Stimulated activated CD4-positive, alpha-beta T cell treated with anti-CD3 and anti-CD28 coated beads, Interleukin-1b, Interleukin-23, amount 100 ng/mL, for 1 hour (primary cell): ENCODE measurements at places on chromosomes 4 and X.

- no peak for DNase-seq
These were observed 164.4 kb downstream of the GRIA3 start for GRCh38 chrX:123348468-123348867.

DNA sequence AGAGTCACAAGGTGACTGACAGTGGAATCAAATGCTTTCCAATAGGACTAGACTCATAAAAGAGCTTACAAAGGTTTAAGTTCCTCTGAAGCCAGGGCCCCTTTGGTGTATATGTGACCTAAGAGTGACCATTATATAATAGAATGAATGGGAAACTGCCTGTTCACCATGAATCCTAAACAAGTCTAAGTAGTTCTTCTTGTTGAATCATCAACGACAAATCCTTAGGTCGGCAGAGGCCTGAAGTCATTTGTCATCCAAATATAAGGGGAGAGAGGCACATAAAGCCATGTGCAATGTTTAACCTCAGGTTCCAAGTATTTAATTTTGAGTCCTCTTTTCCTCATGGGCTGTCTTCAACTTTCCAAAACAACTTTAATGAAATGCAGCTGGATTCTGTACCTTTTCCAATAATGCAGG is 122.4 kb downstream of the RASL11B start:
- DNase-seq = no peak

DNA sequence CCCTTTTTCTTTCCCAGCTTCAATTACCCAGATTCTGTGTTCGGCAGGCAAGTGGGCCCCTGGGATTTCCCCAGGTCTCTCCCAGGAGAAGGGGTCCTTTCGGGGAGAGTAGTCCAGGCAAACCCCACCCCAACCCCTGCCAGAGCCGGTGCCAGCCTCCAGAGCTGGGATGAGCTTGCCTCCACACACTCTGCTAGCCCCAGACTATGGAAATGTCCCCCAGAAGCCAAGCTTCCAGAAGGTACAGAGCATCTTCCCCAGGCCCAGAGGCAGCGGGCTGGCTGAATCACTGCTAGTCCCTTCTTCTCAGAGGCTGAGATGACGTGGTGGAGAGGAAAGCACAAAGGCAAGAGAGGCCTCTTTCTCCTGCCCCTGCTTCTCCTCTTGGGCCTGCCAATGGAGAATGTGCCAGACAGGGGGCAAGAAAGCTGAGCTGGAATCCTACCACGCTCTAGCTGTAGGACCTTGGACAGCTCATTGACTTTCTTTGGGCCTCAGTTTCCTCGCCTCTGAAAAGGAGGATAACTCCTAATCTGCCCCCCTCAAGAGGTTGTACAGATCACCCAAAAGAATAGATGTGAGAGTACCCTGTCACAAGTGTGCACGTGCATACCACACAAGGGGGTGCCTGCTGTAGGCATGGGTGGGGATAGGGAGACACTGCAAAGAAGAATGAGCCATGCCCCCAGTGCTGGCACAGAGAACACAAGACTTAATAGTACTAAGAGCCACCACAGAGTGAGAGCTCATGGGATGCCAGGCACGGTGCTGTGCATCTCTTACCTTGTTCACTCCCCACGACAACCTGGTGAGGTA is 2.1 kb downstream of the SASH3 start:
- no peak for DNase-seq

- DNase-seq = no peak
These were observed 17.1 kb upstream of the DDX60 start for GRCh38 chr4:168335621-168336020.

DNA sequence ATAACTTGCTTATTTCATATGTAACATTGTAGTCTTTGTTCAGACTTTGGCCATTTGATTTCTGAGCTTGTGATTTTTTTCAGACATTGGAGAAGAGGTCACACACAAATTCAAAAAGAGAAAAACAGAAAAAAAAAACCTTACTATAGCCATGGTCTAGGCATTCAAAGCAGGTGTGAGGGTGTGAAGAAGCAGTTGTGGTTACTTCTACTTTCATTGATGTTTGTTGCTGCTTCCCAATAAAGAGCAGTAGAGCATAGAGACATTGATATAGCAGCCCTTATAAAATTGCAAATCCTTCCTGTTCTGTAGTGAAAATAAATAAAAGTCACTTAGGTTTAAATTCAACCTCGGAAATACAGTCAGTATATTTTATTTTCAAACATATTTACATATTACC is 671.6 kb downstream of the GRXCR1 start:
- DNase-seq = no peak

DNA sequence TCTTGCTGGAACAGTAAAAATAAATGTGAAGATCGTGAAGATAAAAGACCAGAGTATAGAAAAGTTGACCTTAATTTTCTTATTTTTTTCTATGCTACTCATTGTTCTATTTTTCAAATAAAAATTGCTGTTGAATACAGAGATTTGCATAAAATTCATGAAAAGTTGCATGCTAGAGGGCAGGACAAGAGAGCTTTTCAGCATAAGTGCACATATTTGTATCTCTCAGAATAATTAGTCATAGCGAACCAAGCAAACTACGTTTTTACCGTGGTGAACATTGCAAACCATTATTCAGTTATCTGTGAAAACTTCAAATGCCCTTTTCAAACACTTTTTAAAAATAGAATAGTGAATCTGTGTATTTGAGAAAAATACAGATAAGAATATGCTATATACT is 26.4 kb upstream of the AFF2 start:
- no peak for DNase-seq

DNA sequence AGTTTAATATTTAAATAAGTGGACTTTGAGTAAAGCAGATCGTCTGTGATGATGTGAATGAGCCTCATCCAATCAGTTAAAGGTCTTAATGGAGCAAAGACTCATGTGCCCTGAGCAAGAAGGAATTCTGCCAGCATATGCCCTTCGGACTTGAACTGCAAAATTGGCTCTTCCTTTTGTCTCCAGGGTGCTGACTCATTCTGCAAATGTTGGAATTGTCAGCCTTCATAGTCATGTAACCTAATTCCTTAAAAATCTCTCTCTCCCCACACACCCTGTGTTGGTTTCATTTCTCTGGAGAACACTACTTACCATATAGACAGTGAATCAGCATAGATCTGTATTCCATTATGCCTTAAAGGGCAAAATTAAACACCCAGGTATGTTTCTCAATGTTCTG is 609.8 kb upstream of the GALNTL6 start:
- DNase-seq = no peak

GRCh38 chr4:114663083-114663482 is 64.5 kb downstream of the UGT8 start:
- DNase-seq = no peak

DNA sequence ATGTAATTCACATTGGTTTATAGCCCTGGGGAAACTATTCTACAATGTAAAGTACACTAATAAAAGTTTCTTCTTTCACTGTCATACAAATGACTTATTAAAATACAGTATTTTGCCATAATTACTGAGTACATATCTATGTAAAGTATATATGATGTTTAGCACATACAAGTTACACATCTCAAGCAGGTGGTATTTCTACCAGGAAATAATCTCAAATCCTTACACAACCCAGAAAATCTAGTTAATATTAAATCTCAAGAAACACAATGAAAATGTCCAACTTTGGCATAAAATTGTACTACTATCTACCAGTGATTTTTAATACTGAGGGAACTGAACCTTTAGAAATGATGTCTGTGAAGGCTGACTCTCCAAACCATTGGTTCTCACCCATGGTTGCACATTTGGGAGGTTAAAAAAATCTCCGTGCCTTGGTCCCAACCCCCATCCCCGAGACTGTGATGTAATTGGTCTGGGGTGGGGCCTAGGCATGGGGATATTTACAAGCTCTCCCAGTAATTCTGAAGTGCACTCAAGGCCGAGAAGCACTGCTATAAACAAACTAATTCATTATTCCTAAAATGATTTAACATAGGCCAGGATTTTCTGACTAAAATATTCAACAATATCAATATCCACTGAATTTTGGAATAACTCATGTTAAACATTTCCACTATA is 27.6 kb downstream of the MAP3K15 start:
- no peak for DNase-seq

DNA sequence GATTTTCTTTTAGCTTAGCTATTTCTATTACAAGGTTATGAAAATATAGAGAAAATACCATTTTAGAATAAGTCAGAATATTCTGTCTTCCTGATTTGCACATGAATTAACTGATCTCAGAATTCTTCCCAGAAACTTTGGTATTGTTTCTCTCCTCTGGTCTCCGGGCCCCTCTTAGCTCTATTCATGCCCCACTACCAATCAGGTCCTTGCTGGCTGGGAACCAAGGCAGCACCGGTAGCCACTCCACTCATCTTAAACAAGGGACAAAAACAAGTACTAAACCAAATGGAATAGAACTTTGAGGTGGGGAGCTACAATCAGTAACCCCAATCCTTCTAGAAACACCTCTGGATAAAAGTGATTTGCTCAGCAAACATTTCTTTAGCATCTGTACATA is 64.3 kb downstream of the GPC3 start:
- no peak for DNase-seq

- DNase-seq = no peak
These were observed 208.9 kb downstream of the NWD2 start for GRCh38 chr4:37453281-37453998.

DNA sequence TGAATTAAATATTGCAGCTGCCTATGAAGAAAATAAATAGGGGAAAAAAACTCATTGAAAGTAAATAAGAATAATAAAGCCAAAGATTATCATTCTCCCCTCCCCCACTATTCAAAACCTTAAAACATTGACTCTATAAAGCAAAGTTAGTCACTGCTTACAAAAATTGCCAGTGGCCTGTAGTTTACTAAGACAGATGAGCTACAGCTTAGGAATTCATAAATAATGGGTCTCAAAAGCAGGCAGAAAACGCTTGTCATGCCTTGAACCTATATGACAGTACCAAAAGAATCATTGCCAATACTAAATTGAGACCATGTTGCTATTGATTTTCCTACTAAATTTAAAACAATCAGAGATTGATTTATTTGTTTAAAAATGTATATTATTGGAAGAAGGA is 78.9 kb downstream of the SLC10A7 start:
- DNase-seq = no peak

- DNase-seq = no peak
These were observed 48.2 kb upstream of the KDR start for GRCh38 chr4:55173580-55173979.

- no peak for DNase-seq
These were observed 35.7 kb downstream of the HAND2 start for GRCh38 chr4:173494013-173494970.

DNA sequence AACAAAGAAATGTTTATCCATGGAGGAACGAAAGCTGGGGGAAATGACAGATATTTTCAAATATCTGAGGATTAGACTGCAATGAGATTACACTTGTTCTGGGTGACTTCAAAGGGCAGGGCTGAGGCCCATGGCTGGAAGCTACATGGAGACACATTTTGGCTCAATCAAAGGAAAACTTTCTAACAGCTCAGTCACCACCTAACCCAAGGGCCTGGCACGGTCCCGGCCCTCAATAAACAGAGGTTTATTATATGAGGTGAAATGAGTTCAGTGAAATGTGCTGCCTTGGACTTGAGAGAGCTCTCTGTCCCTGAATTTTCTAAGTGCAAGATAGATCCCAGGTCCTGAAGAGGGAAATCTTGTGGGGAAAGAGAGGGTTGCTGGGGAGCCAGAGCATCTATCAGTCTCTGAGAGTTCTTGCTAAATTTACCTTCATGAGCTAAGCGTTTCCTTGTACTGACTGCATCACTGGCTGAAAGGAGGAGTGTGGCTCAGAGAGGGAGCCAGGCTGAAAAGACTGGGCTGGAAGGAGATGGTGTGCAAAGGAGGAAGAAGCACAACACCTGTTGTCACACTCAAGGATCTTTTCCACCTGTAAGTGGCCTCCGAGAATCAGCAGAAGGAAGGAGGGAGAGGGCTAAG is 2.0 kb upstream of the RIPPLY1 start:
- DNase-seq = no peak

DNA sequence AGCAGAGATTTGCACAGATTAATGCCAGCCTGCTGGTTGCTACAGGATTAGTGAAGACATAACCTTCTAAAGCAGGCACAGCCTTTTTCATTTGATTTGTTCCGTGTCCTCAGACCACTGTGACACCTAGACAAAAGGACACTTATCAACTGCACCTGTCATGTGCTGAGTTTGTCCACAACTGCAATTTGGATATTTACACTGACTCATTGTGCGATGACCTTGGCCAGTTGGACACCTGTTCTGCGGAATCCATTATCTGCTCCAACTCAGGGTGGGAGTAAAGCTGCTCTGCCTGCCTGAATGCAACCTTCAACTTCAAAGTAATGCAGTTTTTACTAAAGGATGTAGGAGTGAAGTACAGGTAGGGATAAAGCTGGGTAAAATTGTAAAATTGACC is 4.1 kb upstream of the NR0B1 start:
- DNase-seq = no peak

- DNase-seq = no peak
These were observed 10.3 kb upstream of the SEL1L3 start for GRCh38 chr4:25872851-25873631.

DNA sequence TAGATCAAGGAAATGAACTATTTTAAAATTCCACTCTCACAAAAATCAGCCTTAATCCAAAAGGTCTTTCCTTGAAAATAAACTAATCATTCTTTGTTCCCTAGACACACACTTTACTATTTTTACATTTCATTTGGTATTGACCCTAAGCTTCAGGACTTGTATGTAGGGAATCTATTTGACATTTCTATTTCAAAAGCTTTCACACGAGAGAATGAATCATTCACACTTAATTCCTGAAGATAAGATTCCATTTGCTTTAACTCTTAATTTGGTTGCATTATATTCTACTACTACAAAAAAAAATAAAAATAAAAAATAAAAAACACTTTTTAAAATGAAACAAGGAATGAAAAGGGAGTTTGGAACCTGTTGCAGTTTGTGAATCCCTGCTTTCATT is 43.7 kb downstream of the EDNRA start:
- no peak for DNase-seq

DNA sequence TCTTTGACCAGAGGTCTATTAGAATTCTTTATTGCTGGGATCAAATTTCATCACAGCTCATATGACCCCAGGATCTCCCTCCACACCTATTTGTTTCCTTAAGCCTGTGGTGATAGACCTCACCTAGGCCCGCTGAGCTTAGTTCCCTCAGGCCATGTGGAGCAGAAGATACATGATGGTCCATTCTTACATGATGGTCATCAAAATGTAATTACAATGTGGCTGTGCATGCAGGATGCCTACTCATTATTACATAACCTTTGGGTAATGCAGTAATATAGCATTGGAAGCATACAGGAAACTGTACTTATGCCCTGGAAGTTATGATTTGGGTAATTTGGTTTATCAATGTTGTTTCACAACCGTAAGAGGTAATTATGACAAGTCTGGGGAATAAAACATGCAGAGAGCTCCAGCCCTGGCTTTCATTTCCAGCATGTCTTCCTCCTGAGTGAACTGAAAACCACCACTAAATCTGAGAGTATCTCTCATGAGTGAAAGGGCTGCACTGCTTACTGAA is 67.0 kb upstream of the AGA start:
- DNase-seq = no peak

DNA sequence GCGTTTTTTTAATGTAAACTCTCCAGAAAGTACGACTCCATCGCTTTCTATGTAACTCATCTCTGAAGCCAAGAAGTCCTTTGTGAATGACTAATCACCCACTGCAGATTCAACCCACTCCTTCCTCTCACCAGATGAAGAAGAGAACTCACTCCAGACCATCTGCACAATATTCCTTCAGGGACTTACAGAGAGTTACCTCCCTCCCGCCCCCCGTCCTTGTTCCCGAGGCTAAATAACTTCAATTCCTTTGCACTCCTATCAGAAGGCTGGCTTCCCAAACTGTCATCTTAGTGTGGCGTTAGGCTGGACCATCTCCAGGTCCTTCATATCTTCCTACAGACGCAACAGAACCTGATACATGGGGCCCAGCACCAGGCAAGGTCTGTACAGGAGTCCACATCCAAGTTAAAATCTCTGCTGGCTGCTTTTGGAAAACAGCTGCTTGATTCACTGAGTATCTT is 82.4 kb downstream of the AFAP1 start:
- no peak for DNase-seq
